ENCODE measurements at places on chromosomes 2 and 18.

GRCh38 chr2:132034646-132035045, 127.1 kb downstream of the ANKRD30BL start:
- no peak for DNase-seq

GRCh38 chr2:239668042-239668441, 267.2 kb upstream of the HDAC4 start:
- no peak for DNase-seq

GRCh38 chr2:191664823-191665677, 12.9 kb upstream of the NABP1 start:
- DNase-seq, result no peak

GRCh38 chr2:10059552-10060335, 16.4 kb downstream of the KLF11 start:
- no peak for DNase-seq

- no peak for DNase-seq
Measured at GRCh38 chr2:211437396-211437795, 881.0 kb downstream of the CPS1 start.

DNA sequence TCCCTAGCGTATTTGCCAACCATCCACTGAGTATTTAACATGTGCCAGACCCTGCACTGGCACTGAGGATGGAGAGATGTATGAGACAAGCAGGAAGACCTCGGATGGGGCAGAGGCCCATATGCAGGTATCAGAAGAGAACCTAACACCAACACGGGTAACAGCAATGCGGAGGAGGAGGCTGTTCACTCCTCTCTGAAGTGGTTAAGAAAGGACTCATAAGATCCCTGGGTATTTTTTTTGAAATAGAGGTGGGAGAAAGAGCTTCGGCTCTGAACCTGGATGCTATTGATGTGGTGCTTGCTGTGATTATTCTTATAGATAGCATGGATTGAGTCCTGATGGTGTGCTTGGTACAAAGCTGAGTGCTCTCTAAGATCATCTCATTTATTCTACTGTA, 418.3 kb downstream of the LPIN1 start:
- no peak for DNase-seq

GRCh38 chr2:108301558-108301957, 12.9 kb downstream of the SULT1C2 start:
- no peak for DNase-seq

DNA sequence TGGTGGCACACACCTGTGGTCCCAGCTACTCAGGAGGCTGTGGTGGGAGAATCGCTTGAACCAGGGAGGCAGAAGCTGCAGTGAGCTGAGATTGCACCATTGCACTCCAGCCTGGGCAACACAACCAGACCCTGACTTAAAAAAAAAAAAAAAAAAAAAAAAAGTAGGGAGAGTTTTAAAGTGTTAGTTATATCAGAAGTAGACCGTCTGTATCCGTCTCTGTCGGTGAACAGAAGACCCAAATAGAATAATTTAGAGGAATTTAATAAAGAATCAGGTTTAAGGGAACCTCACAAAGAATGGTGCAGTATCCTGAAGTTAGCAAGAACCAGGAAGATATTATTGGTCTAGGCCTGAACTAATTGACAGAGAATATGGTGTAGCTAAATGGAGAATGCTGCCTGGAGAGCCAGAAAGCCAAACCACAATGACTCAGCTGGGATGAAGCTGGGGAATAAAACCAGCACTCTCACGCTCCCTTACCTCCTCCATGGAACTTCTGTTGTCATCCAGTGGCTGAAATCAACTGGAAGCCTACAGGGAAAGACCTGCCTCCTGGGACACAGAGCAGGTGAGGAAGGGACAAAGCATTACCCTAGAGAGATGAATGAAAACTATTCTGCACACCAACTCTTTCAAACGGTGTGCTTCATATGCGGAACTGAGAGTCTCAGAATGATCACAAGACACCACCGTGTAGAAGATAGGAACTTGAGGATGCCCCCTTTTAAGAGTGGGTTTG, 39.1 kb upstream of the PLEKHM3 start:
- no peak for DNase-seq

DNA sequence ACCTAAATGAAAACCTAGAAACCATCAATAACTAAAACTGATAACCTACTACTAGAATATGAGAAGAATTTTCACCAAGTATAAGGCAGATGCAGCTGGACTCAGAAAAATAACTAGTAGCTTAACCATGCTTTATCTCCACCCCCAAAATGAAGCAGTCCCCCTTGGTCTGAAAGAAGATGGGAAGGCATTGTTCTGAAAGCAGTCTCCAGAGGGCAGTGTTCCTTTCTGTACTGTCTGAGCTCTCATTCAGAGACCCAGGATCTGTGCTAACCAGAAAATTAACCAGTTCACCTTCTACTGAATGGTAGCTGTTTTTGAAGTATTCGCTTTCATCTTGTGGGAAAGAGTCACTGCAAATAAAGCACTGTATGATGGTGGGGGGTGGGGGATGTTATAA, 273.0 kb downstream of the PDE11A start:
- DNase-seq, result no peak

DNA sequence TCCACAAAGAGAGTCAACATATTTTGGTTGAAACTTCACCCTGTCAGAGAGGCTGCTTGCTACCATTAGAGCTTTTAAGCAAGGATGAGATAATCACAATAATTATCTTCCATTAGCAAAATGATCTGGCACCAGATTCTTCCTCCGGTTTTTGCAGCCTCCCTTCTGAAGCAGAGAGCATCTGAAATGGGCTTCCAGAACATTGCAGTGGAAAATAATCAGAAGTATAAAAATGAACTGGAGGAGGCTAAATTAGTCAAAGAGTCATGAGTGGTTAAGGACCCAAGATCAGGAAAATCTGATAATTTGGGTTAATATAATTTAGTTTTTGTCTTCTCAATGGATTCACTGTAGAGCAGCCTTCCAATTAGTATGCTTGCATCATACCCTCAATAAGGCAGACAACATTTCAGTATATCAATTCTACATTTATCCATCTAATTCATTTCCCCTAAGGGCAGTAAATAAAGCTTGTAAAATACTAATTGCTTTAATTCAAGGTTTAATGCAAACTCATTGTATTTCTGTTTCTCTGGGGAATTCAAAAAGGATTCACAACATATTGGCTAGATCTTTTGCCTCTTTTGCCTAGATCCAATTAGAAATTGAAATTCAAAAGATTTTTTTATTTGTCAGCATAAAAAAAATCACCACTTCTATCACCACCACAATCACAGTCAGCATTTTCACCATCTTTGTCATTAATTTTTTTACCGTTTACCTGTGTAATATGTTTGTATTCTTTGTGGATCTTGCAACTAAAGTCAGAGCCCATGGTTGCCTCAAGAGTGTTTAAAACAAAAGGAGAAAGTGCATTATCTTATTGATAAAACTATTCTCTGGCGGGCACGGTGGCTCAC, 537.2 kb upstream of the DCC start:
- no peak for DNase-seq

GRCh38 chr2:179123272-179123662, 73.3 kb upstream of the CCDC141 start:
- DNase-seq, result no peak

GRCh38 chr2:134716721-134717243, 2.0 kb downstream of the TMEM163 start:
- DNase-seq, result no peak

- no peak for DNase-seq
Measured at GRCh38 chr2:136248242-136248641, 130.3 kb upstream of the CXCR4 start.

DNA sequence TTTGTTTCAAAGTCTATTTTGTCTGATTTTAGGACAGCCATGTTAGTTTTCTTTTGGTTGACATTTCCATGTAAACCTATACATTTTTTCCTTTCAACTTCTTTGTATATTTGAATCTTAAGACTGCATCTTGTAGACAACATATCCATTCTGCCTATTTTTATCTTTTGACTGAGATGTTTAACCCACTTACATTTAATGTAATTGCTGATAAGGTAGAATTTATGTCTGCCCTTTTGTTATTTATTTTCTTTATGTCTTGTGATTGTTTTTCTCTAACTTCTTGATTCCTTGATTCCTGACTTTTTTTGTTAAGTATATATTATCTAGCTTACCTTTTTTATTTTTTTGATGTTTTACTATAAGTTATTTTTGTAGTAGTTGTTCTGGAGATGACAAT, 542.5 kb downstream of the SUCLG1 start:
- DNase-seq, result no peak

DNA sequence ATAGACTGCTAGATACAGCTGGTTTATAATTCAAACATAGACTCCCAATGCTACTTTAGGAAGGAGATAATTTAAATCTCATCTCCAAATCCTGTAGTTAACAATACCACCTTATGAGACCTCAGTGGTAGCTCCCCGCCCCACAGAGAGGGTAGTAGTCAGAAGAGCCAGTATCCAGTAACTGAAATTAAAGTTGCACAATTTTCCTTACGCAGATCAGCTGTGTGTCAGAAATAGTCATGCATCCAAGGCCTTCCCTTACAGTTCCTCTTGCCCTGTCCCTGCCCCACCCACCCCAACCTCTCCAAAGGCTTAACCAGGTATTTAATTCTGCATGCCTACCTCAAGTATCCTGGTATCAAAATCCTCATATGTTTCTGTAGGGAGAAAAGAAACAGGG, 15.5 kb downstream of the MRPS5 start:
- no peak for DNase-seq

DNA sequence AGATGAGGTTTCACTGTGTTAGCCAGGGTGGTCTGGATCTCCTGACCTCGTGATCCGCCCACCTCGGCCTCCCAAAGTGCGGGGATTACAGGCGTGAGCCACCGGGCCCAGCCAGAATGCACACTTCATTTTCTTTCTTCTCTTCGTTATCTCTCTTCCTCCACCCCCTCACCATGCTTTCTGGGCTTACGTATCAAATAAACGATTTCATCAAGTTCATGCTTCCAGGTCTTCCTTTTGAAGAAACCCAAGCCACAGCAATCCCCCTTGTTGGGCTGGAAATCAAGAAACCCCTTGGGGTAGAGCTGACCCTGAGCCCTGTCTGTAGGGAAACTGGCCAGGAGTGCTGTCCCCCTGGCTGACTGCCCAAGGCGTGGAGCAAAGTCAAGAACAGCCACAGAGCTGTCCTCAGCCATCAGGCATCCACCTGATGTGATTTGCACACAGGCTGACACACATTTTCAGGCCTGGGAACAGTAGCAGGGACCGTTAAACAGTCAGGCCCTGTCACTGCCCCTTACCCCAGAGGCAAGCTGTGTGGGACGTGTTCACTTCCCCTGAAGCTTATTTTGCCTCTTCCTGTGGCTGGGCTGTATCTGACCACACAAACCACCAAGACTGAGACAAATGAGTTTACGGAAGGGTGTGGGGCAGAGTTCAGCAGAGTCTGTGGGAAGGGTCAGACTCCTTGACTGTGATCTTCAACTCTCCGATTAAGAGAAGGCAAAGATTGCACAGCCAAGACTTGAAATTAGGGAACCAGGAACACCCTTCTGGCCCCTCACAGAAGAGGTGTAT, 15.1 kb upstream of the NMUR1 start:
- DNase-seq, result no peak

- DNase-seq, result no peak
Measured at GRCh38 chr2:81981585-81981984, 1677.0 kb upstream of the LRRTM1 start.

- no peak for DNase-seq
Measured at GRCh38 chr2:62185475-62186155, 10.3 kb upstream of the B3GNT2 start.

DNA sequence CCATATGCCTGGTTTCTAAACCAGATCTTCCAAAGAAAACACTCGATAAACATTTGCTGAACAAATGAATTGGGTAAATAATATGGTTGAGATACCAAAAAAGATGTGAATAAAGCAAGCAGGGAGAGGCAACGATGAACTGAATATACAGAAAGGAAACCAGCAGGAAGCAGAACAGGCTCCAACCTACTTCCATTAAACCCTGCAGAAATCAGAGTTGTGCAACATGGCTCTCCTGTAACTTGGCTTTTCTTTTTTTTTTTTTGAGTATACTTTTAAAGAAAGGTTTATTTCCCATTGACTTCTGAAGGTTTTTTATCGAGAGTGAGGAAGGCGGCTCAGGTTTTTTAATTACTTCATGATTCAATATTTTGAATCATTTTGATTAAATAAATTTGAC, 23.5 kb downstream of the ITSN2 start:
- DNase-seq, result no peak

GRCh38 chr2:18792684-18793083, 203.3 kb upstream of the NT5C1B start:
- no peak for DNase-seq

DNA sequence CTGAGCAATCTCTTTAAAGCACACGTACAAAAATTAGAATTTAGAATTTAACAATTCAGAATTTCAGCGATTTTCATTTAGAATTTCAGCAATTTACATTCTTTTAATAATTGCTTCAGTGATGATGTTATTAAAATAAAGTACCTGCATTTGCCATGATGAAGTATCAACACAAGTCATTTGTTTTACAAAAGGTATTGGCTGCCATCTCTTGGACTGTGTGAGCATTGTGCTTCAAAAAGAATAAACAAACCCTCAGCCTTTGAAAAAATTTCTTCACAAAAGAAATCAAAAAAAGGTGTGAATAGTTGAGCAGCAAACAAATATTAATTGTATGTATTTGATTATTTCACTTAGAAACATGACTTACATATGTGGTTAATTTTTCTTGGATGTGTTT, 27.1 kb upstream of the ZC3H15 start:
- DNase-seq, result no peak

- DNase-seq, result no peak
Measured at GRCh38 chr2:240670402-240670801, 12.3 kb downstream of the AQP12B start.

DNA sequence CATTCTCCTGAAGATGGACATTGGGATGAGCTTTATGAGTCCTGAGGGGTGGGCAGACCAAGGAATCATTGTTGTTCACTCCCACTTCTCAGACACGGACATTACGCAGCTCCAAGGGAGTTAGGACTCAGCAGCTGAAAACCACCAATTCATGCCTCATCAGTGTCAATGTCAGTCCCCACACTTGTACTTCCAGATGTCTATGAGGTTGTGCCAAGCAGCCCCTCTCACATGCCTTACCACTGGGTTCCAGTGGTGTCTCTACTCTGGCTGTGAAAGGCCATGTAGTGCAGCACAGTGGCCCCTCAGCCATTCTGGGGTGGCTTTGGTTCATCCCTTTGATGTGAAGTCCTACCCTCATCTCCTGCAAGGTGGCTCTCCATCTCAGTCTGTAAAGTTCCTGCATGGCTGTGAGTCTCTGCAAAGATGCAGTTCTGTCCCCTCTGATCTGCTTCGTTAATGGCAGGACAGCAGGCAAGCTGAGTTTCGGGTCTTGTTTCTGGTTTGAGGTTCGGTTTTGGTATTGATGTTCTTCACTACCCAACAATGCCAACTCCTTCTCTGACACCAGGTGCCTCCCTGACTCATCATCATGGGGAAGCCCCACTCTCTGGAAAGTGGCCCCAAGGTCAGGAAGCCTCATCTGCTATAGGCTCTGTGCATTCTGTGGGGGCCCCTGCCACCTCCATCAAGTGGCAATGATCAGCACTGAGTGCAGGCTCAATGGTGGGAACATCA, 14.0 kb upstream of the COL6A3 start:
- DNase-seq, result peak; percentile 88

GRCh38 chr2:115169814-115170213, 727.4 kb downstream of the DPP10 start:
- no peak for DNase-seq

All from stimulated activated CD4-positive, alpha-beta T cell treated with anti-CD3 and anti-CD28 coated beads, Interleukin-4, amount 100 ng/mL, for 4 hours (primary cell).